Stimulated activated CD4-positive, alpha-beta T cell treated with anti-CD3 and anti-CD28 coated beads, Interleukin-1b, Interleukin-23, amount 100 ng/mL, for 1 hour (primary cell): ENCODE measurements at places on chromosomes 7 and 10.

DNA sequence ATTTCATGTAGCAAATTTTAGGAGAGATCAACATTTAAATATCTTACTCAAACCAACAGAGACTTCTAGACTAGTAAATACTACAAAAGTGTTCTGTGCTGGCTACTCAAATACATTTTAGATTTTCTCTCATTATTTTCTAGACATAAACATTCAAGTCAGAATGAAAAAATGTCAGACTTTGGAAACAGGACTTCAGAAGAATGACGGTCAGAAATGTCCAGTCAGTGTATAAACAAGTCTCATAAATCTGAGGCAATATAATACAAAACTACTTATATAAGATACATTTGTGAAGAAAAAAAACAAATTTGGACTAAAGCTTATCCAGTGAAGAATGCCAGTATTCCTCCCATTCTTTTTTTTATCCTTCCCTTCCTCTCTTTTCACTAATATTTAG lies 25.9 kb downstream of the RNLS start:
- DNase-seq = no peak

- DNase-seq = no peak
Measured at GRCh38 chr7:30865821-30866220, 45.8 kb upstream of the AQP1 start.

DNA sequence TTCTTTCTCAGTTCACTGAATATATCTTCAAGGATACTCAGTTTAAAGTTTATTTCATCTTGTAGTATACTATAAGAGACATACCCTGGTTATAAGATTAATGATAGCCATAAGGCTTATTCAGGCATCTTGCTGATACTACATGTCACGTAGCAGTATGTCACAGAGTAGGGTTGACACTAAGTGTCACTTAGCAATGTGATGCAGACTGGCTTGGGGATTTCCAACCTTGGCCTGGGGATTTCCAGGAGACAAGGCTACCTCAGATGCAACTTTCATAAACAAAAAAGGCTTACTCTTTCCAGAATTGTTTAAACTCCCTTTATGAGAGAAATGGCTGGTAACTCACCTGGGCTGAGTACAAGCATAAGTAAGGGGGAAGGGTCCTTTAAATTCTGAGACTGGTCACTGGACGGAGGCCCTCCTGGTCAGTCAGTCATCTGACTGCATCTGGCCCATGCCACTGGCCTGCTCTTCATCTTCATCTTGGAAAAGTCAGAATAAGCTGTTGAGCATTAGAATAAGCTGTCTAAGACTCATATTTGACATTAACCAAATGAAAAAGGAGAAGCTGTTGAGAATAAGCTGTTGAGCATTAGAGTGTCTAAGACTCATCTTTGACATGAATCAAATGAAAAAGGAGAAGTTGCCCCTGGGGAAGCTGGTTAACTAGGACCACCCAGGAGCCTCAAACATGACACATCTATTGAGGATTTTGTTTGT lies 9.5 kb downstream of the SLC13A1 start:
- no peak for DNase-seq

GRCh38 chr10:6386346-6386745 lies 183.6 kb downstream of the PFKFB3 start:
- DNase-seq = no peak

- no peak for DNase-seq
Measured at GRCh38 chr10:10271639-10272192, 746.0 kb upstream of the CELF2 start.

DNA sequence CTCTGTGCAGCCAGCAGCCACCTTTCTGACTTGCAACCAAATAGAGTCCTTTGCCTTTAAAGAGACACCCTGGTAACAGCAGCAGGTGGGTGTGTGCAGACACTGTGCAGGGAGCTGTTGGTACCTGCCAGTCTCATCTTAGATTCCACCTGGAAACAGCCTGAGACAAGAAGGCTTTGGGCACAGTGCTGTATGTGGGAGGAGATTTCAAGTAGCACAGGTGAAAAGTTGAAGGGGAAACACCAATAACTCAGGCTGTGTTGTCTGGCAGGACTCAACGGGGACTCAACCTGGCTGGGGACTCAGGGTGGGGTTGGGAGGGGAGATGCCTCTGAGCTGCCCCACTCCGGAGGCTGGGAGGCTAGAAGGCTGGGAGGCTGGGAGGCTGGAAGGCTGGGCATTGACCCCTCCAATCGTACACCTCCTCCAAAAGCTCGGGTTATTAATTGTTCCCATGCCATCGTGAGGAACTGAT lies 6.7 kb downstream of the CPXM2 start:
- DNase-seq = no peak

DNA sequence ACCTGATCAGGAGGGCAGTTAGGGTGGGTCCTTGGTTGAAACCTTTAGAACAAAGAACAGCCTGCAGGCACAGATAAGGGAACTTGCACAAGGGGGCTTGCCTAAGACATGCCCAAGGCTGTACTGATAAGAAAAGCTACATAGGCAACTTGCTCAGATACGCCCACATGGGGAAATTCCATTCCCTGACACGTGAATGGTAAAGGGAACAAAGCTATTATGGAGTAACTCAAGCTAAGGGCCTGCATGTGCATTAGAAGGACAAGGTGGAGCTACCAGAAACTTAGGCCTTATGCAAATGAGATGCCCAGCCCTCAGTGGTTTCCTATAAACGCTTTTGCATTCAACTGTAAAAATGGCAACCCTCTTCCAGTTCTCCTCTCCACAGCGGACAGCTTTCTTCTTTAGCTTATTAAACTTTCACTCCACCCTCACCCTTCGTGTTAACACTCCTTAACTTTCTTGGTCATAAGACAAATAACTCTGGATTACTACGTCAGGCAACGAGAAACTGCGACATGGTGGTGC lies 1192.1 kb upstream of the CELF2 start:
- DNase-seq = no peak

DNA sequence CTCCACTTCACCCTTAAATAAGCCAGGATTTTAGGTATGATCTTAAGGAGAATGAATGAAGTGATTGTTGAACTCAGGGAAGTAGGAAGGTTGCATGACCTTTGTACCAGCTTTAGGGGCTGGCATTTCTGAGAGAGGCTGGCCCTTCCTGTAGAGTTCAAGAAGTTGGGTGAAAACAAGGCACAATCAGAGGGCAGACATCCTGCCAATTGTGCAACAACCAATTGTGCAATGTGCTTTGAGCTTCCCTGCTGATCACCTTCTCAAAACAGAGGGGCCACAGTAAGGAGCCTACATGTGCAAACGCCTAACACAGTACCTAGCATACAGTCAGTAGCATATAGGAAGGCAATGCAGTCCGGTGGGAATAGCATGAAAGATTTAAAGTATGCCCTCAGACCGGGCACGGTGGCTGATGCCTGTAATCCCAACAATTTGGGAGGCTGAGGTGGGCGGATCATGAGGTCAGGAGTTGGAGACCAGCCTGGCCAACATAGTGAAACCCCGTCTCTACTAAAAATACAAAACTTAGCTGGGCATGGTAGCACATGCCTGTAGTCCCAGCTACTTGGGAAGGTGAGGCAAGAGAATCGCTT lies 5.4 kb downstream of the CPVL start:
- DNase-seq = no peak

DNA sequence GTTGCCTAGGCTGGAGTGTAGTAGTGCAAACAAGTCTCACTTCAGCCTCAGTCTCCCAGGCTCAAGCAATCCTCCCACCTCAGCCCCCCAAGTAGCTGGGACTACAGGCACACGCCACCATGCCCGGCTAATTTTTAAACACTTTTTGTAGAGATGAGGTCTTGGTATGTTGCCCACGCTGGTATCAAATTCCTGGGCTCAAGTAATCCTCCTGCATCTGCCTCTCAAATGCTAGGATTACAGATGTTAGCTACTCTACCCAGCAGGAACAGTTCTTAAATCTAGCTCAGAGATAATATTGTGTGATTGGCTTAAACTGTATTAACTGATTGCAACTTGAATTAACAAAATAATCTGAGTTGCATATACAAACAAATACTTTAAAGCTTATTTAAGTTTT lies 82.9 kb downstream of the CDK14 start:
- no peak for DNase-seq

GRCh38 chr7:55189878-55190436 lies 171.1 kb downstream of the EGFR start:
- DNase-seq = no peak
